ENCODE measurements at places on chromosomes 1 and 21. TPM values are rescaled to one million over a fixed set of nuclear protein-coding genes. Genes with fewer than 3 reads are reported as not detected.

- no peak for DNase-seq
Observed at GRCh38 chr1:4724695-4725250, 70.4 kb downstream of the AJAP1 start.

DNA sequence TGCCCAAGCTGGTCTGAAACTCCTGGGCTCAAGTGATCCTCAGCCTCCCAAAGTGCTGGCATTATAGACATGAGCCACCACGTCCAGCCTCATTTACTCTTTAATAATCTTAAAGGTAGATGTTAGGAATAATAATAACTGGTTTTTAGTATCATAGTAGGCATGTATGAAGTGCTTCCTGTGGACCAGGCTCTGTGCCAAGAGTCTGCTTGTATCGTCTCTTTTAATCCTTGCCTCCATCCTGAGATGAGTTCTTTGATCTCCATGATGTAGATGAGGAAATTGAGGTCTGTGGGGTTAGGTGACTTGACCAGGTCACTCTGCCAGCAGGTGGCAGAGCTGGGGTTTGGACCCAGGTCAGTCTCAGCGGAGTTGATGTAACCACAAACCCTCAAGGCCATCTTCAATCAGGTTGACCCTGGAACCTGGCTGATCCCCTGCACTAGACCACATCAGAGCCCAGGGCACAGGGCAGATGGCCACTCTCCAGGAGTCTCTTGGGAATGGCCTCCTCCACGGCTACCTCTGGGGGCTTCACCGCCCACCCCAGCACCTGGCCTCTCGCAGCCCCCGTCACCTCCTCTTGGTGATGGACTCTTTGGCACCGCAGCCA lies 11.3 kb downstream of the EFHD2 start:
- DNase-seq, result no peak

DNA sequence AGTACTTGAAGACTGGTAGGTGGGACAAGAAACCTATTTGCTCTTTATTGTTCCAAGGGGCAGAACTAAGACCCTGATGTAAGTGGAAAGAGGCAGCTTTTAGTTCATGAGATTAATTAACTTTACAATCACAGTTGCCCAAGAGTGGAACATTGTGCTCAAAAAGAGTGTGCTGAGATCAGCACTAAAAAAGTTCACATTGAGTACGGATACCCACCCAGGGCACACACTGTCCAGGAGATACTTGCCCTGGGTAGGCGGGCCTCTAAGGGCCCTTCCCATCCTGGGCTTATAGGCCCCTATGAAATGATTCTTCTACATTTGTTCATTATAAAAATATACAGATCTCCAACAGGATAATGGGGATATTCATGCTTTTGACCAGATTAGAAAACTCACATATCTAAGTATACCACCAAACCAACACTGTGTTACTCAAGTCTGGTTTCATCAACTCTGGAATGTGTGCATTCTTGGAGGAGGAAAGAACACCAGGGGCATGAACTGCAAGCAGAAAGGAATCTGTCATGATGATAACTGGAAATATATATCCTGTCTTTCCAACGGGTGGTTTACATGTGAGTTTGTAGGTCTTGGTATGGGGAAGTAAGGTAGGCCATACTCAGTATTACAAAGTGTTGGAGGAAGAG lies 626.2 kb downstream of the SMYD3 start:
- DNase-seq, result no peak

DNA sequence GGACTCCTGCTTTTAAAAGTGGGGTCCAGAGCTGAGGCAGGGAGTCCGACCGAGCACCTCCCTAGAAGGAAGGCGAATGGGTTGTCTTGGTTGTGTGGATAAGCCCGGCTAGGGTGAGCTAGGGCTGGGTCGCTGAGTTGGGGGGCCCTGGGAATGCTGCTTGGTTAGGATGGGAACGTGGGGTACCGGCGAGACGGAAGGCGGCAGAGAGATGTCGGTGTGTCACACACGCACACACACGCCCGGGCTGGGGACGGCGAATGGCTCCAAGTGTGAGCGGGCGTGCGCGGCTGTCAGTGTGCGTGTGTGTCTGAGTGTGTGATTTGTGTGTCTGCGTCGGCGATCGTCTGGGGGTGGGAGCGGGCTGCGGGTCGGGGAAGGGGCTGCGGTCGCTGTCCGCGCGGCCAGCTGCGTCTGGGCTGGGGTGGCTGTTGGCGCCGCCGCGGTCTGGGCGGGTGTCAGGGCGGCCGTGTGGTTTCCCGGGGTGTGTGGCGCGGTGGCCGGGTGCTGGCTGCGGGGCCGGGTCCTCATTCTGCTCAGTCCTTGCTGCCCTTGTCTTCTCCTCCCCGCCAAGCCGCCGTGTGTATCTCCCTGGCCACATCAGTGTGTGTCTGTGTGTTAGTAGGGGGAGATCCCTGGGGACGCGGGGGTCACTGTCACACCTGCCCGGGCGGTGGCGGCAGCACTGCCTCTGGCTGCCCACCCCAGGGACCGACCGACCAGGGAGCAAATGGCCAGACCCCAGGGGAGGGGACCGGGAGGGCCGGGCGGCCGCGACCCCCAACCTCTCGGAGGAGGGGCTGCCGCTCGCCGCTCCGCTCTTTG lies 1.1 kb downstream of the EFNA3 start:
- no peak for DNase-seq

- DNase-seq, result no peak
Observed at GRCh38 chr1:222104694-222105392, 363.0 kb upstream of the DUSP10 start.

BTG2 gene
- 186 TPM for polyA plus RNA-seq

TSTD1 gene
- polyA plus RNA-seq, result 33.2 TPM

LCE1E gene
- polyA plus RNA-seq, result not detected

CYP4Z1 gene
- polyA plus RNA-seq, result not detected
